Suppressor macrophage (primary cell): ENCODE measurements at places on chromosomes 12 and 14.

- DNase-seq: peak; percentile 76
These were observed 505.5 kb downstream of the NPAS3 start for GRCh38 chr14:33444136-33444535.

- no peak for DNase-seq
These were observed 338.4 kb downstream of the TMEM121 start for GRCh38 chr14:105864651-105865265.

DNA sequence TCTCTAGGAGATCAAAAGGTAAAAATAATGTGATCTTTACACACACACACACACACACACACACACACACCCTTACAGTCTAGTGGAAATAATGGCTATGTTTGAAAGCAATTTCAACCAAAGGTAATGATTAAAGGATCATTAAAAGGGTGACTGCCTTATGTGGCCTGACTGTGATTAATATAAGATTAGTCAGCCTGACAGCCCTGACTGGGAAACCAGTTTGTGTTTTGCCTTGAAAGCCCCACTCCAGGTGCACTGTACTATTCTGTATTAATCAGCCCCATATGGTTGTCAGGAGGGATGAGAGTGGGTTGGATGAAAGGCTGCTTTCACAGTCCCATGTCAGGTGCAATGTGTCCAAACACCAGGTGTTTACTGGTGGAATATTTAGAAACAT lies 10.5 kb downstream of the RASSF9 start:
- DNase-seq: no peak

DNA sequence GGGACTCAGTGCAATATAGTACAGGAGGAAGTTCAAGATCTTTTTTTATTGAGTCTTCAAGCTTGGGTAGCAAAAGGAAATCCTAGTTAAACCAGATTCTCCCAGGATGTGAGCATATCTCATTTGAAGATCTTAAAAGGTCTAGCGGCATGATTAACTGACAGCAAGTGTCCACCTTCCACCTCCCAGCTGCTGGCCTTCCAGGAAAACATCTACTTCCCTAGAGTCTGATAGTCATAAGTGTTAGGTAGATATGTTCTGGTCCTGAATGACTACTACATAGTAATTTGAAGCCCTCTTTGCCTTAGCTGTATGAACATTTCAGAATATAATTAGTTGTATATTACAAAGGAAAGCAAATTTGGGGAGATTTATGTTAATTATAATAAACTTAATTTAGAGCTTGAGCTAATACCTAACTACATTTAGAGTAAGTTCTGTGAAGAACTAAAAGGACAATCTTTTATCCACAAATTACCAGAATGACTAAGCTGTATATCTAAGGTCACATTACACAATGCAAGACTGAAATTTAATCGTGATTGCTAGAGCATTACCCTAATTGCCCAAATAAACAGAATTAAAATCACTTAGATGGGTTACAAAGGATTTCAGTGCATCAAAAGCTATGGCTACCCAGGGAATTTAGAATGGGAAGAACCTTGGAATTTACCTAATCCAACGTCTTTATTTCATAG lies 9.9 kb downstream of the LGR5 start:
- no peak for DNase-seq

GRCh38 chr14:101975231-101975630 lies 10.9 kb downstream of the DYNC1H1 start:
- no peak for DNase-seq

- no peak for DNase-seq
These were observed 1.9 kb downstream of the PLEKHG3 start for GRCh38 chr14:64706119-64706592.

DNA sequence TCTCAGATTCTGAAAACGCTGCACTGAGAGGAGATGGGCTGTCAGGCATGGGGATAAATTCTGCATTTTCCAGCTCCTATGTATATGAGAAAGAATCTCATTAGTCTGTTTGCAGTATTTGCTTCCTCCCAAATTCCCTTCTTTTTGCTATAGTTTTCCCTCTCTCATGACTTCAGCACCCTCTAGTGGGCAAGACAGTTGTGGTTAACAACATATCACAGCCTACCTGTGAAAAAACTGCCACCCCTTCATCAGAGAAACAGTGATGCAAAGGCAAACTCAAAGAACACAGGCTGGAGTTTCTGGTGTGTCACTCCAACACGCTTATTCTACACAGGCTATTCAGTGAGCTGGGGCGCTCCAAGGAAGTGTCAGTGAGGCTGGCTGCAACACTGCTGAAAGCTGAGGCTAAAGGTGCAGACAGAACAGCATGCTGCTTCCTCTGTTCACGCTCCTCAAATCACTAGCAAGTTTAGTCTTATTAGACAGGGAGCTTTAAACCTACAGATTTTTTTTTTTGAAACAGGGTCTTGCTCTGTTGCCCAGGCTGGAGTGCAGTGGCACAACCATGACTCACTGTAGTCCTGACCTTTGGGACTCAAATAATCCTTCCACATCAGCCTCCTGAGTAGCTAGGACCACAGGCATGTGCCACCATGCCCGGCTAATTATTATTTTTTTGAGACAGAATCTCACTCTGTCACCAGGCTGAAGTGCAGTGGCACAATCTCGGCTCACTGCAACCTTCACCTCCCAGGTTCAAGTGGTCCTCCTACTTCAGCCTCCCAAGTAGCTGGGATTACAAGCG lies 19.3 kb downstream of the ZC2HC1C start:
- peak; percentile 81 for DNase-seq

- DNase-seq: peak; percentile 12
These were observed at the start of gene RNU6-7 for GRCh38 chr14:32201816-32202490. Gene RNU6-7 (plus strand): TSS chr14:32202045.

DNA sequence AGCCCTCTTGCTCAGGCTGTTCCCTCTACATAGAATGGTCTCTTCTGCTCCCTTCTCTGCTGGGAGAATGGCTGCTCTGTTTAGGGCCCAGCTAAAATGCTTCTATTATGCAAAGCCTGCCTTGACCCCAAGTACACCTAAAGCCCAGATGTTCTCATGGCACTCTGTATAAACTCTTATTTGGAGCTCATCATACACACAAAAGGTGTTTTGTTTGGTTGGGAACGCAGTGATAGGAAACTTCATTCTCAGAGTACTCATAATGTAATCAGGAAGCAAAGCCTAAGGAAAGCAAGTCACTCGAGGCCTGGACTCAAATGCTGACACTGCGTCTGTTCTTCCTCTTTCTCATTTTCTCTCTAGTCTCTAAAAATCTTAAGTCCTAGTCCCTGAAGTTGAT lies 38.2 kb upstream of the SYCP3 start:
- DNase-seq: peak; percentile 69
